ENCODE measurements at places on chromosomes 6 and 20.

DNA sequence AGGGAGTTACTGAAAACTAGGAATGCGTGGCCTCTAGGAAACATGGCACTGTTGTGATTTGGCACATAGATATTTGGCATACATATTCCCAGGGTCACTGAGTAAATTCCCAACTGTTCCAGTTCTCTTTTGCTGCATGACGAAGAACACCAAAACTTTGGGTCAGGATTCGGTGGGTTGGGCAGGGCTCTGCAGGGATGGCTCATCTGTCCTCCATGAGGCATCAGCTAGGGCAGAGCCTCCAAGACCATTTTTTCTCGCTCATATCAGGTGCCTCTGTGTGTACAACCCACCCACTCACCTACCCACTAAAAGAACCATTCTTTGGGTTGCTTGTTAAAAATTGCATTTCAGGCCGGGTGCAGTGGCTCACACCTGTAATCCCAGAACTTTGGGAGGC is 57.1 kb downstream of the SSR1 start:
- DNase-seq = no peak

DNA sequence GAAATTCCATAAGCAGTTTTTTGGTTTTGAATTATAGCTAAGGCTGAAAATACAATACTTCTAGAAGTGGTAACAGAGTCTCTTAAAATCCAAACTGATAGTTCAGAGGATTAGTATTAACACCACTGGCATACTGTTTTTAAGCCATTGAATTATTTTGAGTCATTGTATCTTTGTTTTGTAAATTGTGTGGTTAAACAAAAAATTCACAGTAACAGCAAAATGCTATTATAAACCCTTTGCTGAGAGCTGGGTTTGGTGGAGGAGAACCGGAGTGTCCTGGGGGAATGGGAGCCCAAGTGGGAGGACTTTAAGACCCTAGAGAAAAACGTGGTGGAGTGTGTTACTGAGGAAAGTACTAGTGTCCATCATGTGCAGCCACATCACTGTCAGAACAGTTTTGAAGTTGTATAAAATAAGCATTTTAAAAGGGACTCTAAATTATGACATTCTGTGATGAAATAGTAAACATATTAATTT is 125.1 kb downstream of the LRRC1 start:
- no peak for DNase-seq

DNA sequence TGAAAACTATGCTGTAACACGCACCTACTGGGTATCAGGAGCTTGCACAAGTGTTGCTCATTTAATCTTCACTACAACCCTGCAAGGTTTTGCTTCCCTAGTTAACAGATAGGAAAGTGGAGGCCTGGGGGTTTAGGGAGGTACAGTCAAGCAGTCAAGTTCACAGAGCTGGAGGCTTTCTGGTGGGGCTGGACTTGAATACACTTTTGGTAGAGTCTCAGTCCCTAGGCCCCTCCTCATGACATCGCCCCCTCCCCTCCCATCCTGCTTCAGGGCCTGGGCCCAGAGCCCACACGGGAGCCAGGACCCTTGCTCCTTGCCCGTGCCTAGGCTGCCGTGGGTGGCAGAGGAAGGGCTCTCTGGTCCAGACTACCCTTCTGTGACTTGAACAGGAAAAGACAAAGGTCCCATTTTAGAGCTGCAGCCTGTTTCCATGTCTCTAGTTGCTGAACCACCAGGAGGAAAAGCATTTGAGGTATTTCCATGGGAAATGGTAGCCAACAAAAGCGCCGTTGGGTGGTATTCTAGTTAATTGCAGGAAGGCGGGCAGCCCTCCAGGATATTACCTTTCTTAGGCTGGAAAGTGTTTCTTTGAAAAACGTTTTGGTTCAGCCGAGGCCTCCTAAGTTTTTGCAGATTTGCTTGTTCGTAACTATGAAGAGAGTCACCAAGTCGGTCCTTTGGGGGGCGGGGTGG is 84.9 kb downstream of the CDC5L start:
- no peak for DNase-seq

- no peak for DNase-seq
Observed at GRCh38 chr6:54805077-54805476, 41.5 kb upstream of the FAM83B start.

GRCh38 chr20:34037767-34038166 is 44.1 kb downstream of the RALY start:
- DNase-seq = no peak

GRCh38 chr20:44942264-44942973 is 17.8 kb downstream of the TOMM34 start:
- DNase-seq = no peak

- no peak for DNase-seq
Observed at GRCh38 chr6:16296061-16296670, 57.8 kb downstream of the GMPR start.

GRCh38 chr6:5584078-5584482 is 322.8 kb downstream of the FARS2 start:
- DNase-seq = no peak

DNA sequence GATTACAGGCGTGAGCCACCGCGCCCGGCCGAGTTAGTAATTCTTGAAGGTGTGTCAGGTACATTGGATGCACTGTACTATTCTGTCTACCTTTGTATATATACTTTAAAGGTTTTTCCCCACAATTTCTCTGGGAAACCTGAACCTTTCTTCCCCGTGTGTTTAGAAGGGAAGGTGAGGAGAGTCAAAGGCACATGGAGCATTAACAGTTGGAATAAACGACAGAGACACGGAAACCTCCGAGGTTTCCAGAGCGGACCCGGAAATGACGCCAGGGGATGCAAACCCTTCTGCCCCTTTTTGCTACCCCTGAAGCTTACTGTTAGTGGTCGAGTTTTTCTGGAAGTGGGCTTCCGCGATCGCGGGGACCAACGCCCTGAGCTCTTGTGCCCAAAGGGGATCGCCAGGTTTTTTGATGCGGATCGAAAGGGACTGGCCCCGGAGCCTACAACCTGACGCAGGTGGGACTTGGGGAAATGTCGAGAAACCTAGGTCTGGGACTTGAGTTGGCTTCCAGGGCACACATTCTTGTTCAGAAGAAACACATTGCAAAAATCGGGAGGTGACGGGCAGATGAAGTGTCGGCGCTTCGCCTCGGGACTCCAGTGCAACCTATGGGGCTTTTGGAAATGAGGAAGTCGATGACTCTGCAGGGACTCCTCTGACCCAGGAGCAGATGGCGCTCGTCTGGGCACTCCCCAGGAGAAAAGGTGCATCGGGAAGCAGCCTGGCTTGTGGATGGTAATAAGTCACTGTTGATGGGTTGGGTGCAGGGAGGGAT is 218.2 kb downstream of the OR2B2 start:
- peak; percentile 25 for DNase-seq

DNA sequence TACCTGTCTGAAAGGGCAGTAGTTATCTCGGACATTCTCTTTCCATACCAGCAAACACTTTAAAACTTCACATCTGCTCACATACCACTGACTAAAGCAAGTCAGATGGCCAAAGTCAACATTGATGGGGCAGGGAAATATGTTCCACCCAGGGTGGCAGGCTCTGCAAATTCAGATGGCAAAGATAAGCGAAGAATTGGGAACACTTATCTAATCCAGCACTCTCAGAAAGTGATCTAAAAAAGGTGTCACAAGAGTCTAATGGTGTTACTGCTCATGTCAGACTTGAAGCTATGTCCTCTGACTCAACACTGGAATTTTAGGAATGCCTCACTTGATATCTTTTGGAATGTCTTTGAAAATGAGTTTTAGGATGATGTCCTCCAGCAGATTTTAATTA is 1086.2 kb downstream of the KIF16B start:
- DNase-seq = no peak

DNA sequence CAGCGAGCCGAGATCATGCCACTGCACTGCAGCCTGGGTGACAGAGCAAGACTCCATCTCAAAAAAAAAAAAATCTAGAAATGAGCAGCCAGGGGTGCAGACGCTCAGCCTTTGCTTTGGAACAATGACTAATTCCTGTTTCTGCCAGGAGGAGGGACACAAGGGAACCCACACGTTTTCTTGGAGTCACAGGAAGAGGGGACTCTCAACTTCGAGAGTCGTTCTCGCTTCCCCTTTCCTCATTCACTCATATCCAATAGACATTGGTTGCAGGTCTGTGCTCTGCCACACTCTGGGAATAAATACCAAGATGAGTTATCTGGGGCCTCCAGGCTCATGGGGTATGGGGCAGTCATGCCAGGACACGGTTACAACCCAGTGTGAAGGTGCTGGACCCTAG is 91.5 kb upstream of the RREB1 start:
- no peak for DNase-seq

- no peak for DNase-seq
Observed at GRCh38 chr6:167855825-167856425, 29.2 kb downstream of the AFDN start.

DNA sequence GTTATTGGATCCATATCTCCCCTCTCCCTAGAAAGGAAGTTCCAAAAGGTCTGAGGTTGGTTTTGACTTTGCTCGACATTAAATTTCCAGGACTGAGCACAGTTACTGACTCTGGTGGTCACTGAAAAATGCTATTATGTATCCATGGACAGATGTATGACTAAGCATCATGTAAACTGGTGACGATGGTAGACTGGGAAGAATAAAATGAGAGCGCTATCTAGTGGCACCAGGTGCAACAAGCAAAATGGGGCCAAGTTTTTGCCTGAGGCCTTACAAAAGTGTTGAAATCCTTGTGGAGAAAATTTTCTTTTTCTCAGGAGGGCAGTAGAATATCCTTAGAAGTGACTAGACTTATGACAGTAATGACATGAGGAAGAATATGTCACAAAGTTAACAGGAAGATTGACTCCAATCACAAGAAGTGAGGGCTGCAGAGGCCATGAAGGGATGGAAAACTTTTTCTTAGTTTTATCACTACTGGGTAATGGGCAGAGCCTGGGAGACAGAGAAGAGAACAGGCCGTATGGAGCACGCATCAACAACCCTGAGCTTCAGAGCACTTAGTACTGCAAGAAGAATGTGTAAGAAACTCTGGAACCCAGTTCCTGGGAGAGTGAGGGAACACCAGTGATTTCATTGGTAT is 88.9 kb upstream of the ELOVL5 start:
- DNase-seq = no peak

DNA sequence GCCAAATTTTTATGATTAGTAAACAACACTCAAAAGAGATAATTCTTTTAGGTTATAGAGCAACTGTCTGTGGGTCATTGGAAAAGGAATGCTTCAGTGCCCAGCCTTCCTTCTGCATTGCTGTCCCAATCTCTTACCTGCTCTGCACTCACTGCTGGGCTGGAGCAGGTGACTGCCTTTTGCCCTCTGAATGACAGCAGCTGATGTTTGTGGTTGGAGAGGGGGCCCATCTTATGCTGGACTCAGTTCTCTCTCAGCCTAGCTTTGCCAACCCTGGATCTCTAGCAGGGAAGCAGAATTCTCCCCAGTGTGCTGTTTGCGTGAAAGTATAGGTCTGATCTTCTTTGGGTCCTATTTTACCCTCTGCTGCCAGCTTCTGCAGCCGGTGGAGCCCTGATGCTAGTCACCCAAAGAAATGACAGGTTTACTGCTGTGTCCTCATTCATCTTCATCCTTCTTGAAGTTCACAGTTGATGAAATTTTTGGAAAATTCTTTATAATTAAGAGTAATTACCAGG is 193.5 kb downstream of the ARID1B start:
- DNase-seq = no peak

- DNase-seq = no peak
Observed at GRCh38 chr20:34907616-34908469, 31.4 kb downstream of the ACSS2 start.

- DNase-seq = no peak
Observed at GRCh38 chr6:4516206-4516605, 260.0 kb upstream of the CDYL start.

- DNase-seq = no peak
Observed at GRCh38 chr6:157552081-157552747, 171.2 kb downstream of the ZDHHC14 start.

- DNase-seq = no peak
Observed at GRCh38 chr20:46811224-46812084, 83.2 kb upstream of the EYA2 start.

DNA sequence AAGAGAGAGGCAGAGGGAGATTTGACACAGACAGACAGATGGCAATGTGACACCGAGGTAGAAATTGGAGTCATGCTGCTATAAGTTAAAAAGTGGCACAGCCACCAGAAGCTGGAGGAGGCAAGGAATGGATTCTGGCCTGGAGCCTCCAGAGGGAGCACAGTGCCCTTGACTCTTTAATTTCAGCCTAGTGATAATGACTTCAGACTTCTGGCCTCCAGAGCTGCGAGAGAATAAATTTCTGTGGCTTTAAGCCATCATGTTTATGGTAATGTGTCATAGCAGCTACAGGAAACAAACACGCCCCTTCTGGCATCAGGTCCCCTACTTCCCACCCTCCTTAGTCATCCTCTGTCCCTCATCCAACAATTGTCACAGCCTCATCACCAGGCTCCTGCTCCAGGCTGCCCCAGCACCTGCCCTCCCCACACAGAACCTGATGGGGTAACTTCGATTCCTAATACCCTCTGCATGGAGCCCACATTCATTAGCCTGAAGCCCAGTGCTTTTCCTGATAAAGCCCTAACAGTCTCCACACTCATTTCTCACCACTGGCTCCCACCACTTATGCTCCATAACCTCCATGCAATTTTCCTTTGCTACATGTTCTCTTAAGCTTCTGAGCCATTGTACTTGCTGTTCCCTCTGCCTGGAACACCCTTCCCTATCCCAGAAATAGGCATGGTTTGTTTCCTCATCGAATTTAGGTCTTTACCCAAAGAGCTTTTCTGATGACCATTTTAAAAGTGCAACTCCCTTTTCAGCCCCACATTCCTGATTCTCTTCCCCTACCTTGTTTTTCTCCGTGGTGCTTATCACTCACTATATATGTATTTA is 69.7 kb upstream of the TOX2 start:
- DNase-seq = no peak

GRCh38 chr20:4702562-4703280 is 19.0 kb upstream of the PRND start:
- DNase-seq = no peak

DNA sequence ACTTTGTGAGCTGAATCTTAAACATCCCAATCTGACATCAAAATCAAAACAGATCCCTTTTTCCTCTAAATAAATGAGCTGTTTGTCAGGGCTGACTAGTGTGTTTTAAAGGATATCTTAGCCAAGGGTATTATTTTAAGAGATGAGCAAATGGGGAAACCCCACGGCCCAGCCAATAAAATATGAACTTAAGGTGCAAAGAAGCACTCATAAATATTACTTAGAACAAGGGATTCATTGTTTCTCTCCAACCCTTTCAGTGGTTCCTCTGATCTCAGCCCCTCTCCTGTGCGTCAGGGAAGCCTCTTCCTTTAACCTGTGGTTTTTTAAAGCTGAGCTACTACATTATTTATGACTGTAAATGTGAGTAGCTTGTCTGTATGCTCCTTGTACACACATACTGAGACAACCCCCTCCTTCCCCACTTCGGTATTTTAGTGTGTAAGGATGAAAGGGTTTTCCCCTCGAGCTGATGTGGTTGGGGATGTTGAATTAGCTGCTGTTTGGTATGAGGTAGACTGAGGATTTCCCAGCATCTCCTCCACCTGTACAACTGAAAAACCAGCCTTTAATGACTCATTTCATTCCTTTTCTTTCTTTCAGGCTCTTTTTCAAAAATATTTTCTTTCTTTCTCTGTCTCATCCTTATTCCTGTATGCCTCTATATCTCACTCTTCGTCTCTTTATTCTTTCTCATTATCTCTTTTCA is 6.5 kb downstream of the BMP5 start:
- no peak for DNase-seq
